ENCODE measurements at places on chromosomes 4 and X.

DNA sequence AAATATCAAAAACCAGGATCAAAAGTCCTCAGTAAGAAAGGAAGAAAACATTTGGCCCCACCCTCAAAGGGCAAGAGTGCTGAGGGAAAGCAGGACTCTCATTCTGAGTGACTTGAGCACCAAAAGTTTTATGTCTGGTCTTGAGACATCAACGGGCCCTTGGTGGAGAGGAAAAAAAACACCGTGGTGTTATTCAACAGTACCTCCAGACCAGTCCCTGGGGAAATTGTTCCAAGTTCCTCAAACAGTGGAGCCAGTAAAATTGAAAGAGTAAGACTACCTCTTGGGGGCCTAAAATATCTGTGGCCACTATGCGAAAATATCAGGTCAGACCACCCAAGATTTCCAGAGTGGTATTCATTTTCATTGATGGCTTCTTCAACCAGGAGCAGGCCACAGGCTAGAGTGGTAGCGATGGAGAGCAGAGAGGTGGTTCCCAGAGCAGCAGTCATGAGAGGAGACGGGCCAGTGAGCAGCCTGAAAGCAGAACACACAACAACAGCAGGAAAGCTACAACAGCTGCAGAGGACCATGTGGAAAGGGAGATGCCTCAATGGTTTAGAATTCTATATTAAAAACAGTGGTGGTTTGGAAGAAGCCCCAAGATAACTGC lies 63.7 kb upstream of the RPL34 start:
- peaks cover 4% of the 10 kb centered on the region for H3K27me3 ChIP-seq
- H3K36me3 ChIP-seq = no peaks in the 10 kb centered on the region
- no peak overlapping the region for H3K27ac ChIP-seq
- peaks cover 24% of the 10 kb centered on the region for H3K4me1 ChIP-seq
- DNase-seq = no peak

- H3K4me1 ChIP-seq = no peaks in the 10 kb centered on the region
- no peaks in the 10 kb centered on the region for H3K36me3 ChIP-seq
- H3K27ac ChIP-seq = no peak overlapping the region
- DNase-seq = no peak
- H3K4me3 ChIP-seq = no peak overlapping the region
Measured at GRCh38 chr4:175308236-175308635, 390.1 kb downstream of the ADAM29 start.

DNA sequence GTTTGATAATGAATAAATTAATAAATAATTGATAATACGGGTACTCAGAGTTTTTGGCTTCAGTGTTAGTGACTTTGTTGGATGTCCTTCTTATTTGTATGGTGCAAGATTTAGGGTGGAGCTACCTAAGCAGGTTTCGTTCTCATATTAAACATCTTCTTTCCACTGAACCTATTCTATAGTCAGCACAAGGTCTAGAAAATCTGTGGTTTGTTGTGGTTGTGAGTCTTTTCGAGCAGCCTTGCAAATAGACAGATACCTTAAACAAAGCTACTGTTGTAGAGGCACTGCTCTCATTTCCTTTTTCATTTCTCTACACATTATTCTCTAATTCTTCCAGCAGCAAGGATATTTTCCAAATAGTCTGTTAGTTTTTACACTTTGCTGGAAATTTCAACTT lies 38.1 kb upstream of the SPANXD start:
- H3K4me3 ChIP-seq = no peak overlapping the region
- no peaks in the 10 kb centered on the region for H3K4me1 ChIP-seq
- H3K27me3 ChIP-seq = no peaks in the 10 kb centered on the region
- no peaks in the 10 kb centered on the region for H3K36me3 ChIP-seq

DNA sequence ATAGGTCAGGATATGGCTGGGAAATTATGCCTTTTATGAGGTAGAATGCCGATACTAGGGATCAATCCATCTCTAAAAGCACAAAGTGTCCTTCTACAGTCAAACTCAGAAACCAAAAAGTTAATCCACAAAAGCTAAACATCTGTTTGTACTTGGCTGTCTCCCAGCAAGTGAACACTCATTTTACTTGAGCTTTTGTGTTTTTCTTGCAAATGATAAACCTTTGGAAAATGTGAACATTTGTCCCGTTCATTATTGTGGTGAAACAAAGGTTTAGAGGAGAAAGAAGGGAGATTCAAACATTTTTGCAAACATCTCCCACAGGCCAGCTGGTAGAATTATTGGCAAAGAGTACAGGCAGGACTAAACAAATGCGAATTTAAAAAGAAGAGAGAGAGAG lies 300.6 kb upstream of the SPANXN1 start:
- no peaks in the 10 kb centered on the region for H3K36me3 ChIP-seq
- no peak overlapping the region for H3K4me3 ChIP-seq
- no peak overlapping the region for H3K27ac ChIP-seq
- no peaks in the 10 kb centered on the region for H3K4me1 ChIP-seq

GRCh38 chrX:10199212-10199611 lies 42.4 kb downstream of the CLCN4 start:
- no peak overlapping the region for H3K4me3 ChIP-seq
- H3K27ac ChIP-seq = no peak overlapping the region
- no peaks in the 10 kb centered on the region for H3K4me1 ChIP-seq
- H3K27me3 ChIP-seq = no peaks in the 10 kb centered on the region

DNA sequence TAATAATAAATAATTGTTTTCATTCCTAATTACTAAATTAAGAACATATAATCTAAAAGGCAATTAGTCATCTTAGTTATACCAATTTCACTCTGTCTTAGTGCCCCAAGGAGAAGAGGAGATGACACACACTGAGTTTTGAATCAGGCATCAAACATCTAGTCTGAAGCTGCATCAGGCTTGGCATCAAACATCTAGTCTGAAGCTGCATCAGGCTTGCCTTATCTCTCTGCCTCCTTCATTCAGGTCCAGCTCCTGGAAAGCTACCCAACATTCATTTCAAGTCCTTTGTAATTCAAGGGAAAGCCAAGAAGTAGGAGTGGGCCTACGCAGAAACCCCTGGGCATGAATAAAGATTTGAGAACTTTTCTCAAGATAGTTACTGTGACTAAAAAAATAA lies 62.2 kb downstream of the SH3RF1 start:
- no peaks in the 10 kb centered on the region for H3K4me1 ChIP-seq
- DNase-seq = no peak
- no peak overlapping the region for H3K4me3 ChIP-seq
- no peaks in the 10 kb centered on the region for H3K27me3 ChIP-seq
- H3K27ac ChIP-seq = no peak overlapping the region

DNA sequence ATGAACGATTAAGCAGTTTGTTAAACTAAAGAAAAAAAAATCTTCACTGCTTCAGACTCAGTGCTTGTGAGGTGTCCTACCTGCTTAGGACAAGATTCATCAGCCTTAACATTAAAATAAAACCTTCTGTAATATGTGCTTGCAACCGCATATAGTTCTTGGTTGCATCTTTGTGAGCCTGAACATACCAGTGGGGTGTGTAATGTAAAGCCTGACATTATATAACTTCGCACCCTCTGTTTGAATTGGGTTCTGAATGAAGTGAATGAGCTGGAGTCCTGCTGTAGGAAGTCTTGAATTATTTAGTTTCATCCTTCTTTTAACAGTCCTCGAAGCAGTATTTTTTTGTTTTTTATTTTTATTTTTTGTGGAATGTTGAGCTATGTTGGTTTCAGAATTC lies 3.1 kb downstream of the KDM6A start:
- DNase-seq = no peak
- no peaks in the 10 kb centered on the region for H3K36me3 ChIP-seq
- peaks cover 6% of the 10 kb centered on the region for H3K27me3 ChIP-seq

DNA sequence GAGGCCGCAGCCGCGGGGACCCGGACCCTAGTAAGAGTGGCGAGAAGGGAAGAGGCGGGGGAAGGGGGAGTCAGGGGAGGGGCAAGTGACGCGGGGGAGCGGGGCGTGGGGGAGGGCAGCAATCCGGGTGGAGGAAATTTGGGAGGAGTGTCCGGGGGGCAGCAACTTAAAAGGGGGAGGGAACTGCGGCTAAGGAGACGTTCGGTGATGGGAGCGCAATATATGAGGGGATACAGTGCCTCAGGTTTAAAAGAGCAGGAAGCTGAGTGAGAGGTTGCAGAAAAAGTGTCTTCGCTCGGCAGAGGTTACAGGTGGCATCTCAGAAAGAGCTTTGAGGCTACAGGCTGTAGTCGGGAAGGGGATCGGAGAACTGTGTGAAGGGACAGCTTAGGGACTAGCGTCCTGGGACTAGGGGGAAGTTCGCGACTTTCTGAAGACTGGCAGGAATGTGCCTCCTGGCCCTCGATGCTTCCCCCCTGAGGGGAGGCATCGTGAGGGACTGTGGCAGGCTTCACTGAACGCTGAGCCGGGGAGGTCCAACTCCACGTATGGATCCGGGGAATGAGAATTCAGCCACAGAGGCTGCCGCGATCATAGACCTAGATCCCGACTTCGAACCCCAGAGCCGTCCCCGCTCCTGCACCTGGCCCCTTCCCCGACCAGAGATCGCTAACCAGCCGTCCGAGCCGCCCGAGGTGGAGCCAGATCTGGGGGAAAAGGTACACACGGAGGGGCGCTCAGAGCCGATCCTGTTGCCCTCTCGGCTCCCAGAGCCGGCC lies 519 bp downstream of the FOXO4 start:
- no peaks in the 10 kb centered on the region for H3K36me3 ChIP-seq
- peak overlapping the region; percentile 96 for H3K4me3 ChIP-seq
- H3K4me1 ChIP-seq = peaks cover 11% of the 10 kb centered on the region
- H3K27ac ChIP-seq = peak overlapping the region; percentile 83
- peak; percentile 12 for DNase-seq

DNA sequence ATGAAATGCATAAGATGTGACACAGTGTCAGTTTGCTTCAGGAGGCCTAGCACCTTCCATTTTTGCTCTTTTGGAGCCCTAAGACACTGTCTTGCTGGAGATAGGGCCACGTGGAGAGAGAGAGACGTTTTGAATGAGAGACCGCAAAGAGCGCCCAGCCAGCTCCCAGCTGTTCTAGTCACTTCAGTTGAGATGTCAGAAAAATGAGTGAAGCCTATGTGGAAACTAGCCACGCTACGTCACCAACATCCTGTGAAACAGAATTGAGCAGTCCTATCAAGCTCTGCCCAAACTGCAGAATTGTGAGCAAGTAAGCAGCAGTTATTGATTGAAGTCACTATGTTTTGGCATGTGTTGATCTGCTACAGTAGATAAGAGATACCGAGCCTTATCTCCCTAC lies 13.1 kb downstream of the GPR82 start:
- no peak for DNase-seq
- H3K4me1 ChIP-seq = peaks cover 5% of the 10 kb centered on the region
- no peak overlapping the region for H3K4me3 ChIP-seq
- H3K27ac ChIP-seq = no peak overlapping the region
- H3K36me3 ChIP-seq = no peaks in the 10 kb centered on the region

DNA sequence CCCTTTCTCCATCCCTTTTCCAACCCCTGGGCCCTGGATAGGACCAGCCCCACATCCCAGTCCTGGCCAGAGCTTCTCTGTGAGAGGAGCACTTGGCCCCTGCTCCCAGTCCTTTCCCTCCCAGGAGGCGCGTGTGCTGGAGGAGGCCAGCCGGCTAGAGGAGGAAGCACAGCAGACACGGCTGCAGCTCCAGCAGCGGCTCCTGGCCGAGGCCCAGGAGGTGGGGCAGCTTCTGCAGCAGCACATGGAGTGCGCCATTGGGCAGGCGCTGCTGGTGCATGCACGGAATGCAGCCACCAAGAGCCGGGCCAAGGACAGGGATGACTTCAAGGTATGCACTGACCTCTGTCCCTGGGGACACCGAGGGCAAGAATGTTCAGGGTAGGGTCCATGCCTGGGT lies 87.5 kb downstream of the EVC start:
- no peaks in the 10 kb centered on the region for H3K27me3 ChIP-seq
- no peak overlapping the region for H3K27ac ChIP-seq
- H3K4me3 ChIP-seq = no peak overlapping the region
- no peak for DNase-seq
- peaks cover 33% of the 10 kb centered on the region for H3K36me3 ChIP-seq

DNA sequence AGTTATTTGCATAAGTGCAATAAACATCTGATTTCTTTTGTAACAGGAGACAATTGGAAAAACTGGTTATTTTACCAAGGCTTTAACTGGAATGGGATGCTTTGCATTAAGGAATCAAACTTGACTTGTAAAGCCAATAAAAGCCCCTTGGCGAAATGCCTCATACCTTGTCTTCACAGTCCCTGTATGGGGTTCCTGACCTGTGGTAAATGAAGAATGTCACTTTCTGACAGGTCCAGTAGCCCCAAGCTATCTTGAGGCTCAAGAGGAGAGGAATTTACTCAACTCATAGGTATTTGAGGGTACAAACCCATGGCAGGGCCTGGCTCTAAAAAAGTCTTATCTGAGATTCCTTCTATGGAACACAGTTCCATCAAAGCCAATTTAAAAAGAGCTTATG lies 78.0 kb downstream of the ACOX3 start:
- DNase-seq = no peak
- H3K4me3 ChIP-seq = no peak overlapping the region
- no peaks in the 10 kb centered on the region for H3K4me1 ChIP-seq
- H3K27me3 ChIP-seq = peaks cover 6% of the 10 kb centered on the region
- peaks cover 7% of the 10 kb centered on the region for H3K36me3 ChIP-seq

- peaks cover 4% of the 10 kb centered on the region for H3K4me1 ChIP-seq
- H3K27me3 ChIP-seq = no peaks in the 10 kb centered on the region
- H3K36me3 ChIP-seq = no peaks in the 10 kb centered on the region
- H3K27ac ChIP-seq = no peak overlapping the region
Measured at GRCh38 chr4:113945906-113946305, 33.5 kb downstream of the ARSJ start.

DNA sequence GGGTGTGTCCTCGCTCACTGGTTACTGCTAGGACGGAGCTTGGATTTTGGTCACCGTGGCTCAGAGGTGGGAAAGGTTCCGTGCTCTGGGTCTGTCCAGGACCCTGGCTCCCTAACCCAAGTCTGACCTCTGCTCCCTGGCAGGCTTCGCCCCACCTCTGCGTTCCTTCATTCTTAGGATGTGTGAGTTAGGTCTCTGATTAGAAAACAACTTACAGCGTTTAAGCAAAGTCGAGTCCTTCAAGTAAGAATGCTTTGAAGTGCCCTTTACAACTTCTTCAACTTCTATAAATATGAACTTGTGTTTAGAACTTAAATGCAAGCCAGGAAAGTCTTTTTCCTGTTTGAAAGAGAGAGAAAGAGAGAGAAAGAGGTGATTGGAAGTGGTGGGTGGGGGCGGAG lies 891 bp downstream of the TLR2 start:
- peaks cover 13% of the 10 kb centered on the region for H3K36me3 ChIP-seq
- DNase-seq = no peak
- H3K4me1 ChIP-seq = peaks cover 9% of the 10 kb centered on the region
- peak overlapping the region; percentile 87 for H3K4me3 ChIP-seq
- no peak overlapping the region for H3K27ac ChIP-seq
- peaks cover 14% of the 10 kb centered on the region for H3K27me3 ChIP-seq

GRCh38 chrX:16155581-16156096 lies 11.6 kb upstream of the MAGEB17 start:
- no peak overlapping the region for H3K4me3 ChIP-seq
- no peak for DNase-seq
- H3K4me1 ChIP-seq = no peaks in the 10 kb centered on the region
- no peak overlapping the region for H3K27ac ChIP-seq

- DNase-seq = no peak
- H3K36me3 ChIP-seq = no peaks in the 10 kb centered on the region
- no peak overlapping the region for H3K4me3 ChIP-seq
- no peak overlapping the region for H3K27ac ChIP-seq
- H3K27me3 ChIP-seq = no peaks in the 10 kb centered on the region
Measured at GRCh38 chr4:117474987-117475386, 389.6 kb upstream of the TRAM1L1 start.

- H3K4me3 ChIP-seq = peak overlapping the region; percentile 86
- H3K36me3 ChIP-seq = no peaks in the 10 kb centered on the region
- no peak overlapping the region for H3K27ac ChIP-seq
- H3K27me3 ChIP-seq = no peaks in the 10 kb centered on the region
- no peak for DNase-seq
- peaks cover 19% of the 10 kb centered on the region for H3K4me1 ChIP-seq
Measured at GRCh38 chrX:7146703-7147412, 654 bp upstream of the STS start.

Data from endothelial cell (in vitro differentiated cells).